ENCODE measurements at places on chromosomes 7 and 10. TPM values are rescaled to one million over a fixed set of nuclear protein-coding genes. Genes with fewer than 3 reads are reported as not detected.

SOSTDC1 gene
- total RNA-seq, result 3.7 TPM

MSANTD7 gene
- total RNA-seq, result 6.7 TPM

- H3K4me1 ChIP-seq, result no peaks in the 10 kb centered on the region
- no peaks in the 10 kb centered on the region for H3K27me3 ChIP-seq
- no peak overlapping the region for H3K27ac ChIP-seq
- DNase-seq, result no peak
- no peaks in the 10 kb centered on the region for H3K36me3 ChIP-seq
These were observed 30.0 kb downstream of the NET1 start for GRCh38 chr10:5442065-5442989.

DNA sequence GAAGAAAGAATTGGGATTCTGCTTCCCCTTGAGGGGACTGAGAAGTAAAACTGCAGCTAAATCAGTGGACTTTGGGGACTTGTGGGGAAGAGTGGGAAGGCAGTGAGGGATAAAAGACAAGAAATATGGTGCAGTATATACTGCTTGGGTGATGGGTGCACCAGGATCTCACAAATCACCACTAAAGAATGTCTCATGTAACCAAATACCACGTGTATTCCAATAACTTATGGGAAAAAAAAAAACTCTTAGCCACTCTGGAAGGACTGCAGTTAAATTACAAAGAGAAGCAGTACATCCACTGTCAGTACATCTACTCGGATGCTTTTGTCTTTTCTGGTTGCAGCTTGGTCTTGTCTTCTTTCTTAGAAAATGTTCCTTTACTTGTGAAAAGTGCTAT lies 27.4 kb upstream of the GOT1 start:
- H3K27ac ChIP-seq, result no peak overlapping the region
- no peak overlapping the region for H3K4me3 ChIP-seq
- peaks cover 28% of the 10 kb centered on the region for H3K27me3 ChIP-seq
- H3K36me3 ChIP-seq, result no peaks in the 10 kb centered on the region

DNA sequence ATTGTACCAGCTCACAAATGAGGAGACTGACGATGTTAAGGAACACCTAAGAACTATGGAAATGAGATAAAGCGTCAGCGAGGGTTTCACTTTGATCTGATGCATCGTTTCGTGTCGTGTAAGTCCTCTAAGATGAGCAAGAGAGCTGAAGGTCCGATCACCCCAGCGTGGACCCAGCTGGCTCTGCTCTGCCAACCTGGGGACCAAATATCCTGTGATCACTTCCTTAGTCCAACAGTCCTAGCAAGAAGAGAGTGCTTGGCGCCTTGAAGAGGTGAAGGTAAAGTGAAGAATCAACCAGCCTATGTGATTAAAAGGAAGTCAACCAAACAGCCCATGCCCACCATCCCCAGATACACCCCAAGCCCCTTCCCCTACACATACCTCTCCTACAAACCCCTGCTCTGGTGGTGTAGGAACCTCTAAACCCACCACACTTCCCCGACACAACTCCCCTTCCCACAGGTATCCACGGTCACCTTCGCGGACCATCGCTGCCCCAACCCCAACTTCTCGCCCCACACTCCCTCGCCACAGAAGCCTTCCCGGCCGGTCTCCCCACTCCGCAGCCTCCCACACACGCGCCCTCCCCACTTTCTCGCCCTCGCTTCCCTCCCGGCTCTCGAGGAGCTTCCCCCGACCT lies 722 bp downstream of the UPF2 start:
- H3K4me3 ChIP-seq, result peak overlapping the region; percentile 99
- peak overlapping the region; percentile 100 for H3K27ac ChIP-seq
- DNase-seq, result no peak
- peaks cover 5% of the 10 kb centered on the region for H3K4me1 ChIP-seq
- H3K36me3 ChIP-seq, result no peaks in the 10 kb centered on the region
- H3K27me3 ChIP-seq, result no peaks in the 10 kb centered on the region

DNAJB9 gene
- total RNA-seq, result 36.5 TPM

GRID2IP gene
- 0.46 TPM for total RNA-seq

GRCh38 chr10:32161586-32161985 lies 105.4 kb upstream of the KIF5B start:
- no peak overlapping the region for H3K4me3 ChIP-seq
- no peaks in the 10 kb centered on the region for H3K27me3 ChIP-seq
- H3K27ac ChIP-seq, result no peak overlapping the region
- no peaks in the 10 kb centered on the region for H3K36me3 ChIP-seq

Measured in upper lobe of right lung (tissue), 1 donor.